ENCODE measurements at places on chromosomes 4 and X. TPM values are rescaled to one million over a fixed set of nuclear protein-coding genes. Genes with fewer than 3 reads are reported as not detected.
A peak's percentile ranks its signal among the peaks of the same experiment; 100 is the strongest.

DNA sequence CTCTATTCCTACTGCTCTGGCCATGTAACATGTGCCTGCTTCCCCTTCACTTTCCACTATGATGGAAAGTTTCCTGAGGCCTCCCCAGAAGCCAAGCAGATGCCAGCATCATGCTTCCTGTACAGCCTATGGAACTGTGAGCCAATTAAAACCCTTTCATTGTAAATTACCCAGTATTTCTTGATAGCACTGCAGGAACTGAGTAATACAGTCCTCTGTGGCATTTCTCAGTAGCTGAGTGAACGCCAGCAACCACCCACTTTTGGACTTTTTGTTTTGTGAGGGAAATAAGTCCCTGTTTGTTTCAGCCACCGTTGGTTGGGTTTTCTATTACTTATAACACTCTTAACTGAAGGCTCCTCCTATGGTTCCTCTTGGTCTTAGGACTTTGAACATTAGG, 104.1 kb downstream of the C4orf51 start:
- no peak for DNase-seq

PGAM4 gene
- total RNA-seq = not detected

HPGDS gene
- not detected for total RNA-seq

TBC1D25 gene
- 9.7 TPM for total RNA-seq

DNA sequence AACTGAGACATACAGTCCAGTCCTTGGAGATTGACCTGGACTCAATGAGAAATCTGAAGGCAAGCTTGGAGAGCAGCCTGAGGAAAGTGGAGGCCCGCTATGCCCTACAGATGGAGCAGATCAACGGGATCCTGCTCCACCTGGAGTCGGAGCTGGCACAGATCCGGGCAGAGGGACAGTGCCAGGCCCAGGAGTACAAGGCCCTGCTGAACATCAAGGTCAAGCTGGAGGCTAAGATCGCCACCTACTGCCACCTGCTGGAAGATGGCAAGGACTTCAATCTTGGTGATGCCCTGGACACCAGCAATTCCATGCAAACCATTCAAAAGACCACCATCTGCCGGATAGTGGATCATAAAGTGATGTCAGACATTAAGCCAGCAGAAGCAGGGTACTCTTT, 20.4 kb upstream of the FRMPD3 start:
- DNase-seq = peak; percentile 29

DNA sequence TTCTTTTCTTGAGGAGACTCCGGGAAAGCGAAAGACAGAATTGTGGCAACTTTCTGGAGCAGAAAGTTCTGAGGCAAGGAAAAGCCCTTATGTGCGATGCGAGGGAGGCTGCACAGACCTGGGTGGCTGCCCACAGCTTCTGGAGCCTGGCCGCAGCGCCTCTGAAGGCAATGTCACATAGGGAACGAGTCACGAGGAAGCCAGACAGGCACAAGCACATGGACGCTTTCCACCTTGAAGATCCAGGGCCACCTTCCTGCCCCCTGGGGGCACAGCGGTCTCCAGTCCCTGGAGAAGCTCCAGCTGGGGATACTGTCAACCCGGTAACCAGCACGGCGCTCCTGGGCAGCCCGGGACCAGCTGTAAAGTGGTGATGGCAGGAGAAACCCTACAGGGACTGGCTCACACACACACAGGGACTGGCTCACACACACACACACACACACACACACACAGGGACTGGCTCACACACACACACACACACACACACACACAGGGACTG, 69.8 kb downstream of the MTNR1A start:
- DNase-seq = peak; percentile 26

GRCh38 chr4:46250997-46251396, 127.1 kb upstream of the GABRG1 start:
- DNase-seq = no peak

- no peak for DNase-seq
Measured at GRCh38 chrX:153824348-153824747, 6.0 kb downstream of the PDZD4 start.

- no peak for DNase-seq
Measured at GRCh38 chr4:116064331-116064730, 950.9 kb upstream of the NDST4 start.

DNA sequence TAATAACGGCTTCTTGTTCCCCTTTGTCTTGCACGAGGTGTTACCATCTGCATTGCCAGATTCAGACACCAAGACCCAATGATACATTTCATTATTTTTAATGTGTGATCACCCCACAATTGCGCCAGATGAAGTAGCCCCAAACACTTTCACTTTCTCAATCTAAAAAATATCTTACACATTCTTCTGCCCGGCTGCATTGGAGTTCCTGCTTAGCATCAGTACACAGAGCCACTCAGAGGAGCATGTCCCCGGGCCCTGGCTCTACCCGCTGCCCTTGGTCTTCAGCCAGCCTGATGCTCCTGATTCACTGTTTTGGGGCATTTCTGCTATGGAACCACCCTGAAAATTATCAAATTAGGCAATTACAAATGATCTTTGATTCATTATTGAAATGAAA, 66.0 kb upstream of the TENM3 start:
- DNase-seq = no peak

ZMAT1 gene
- total RNA-seq = 0.06 TPM

- no peak for DNase-seq
Measured at GRCh38 chr4:140094438-140095420, 59.3 kb downstream of the MAML3 start.

DNA sequence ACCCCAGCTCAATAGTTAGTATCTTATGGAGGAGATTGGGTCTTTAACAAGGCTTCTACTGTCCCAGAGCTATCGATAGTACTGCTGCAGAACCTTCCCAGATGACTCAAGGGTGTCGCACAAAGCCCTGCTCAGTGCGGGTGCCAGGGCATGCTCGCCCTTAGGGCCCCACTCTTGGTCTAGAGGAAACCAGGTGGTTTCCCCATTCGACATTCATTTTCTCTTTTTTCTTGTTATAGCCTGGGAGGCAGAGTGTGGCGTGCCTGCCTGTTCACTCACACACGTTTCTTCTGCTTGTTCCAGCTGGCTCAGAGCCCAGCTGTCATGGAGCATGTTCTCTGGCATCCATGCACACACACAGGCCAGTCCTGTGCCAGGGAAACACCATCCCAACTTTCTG, 144.5 kb downstream of the SMIM20 start:
- DNase-seq = no peak

- DNase-seq = no peak
Measured at GRCh38 chrX:22357621-22358020, 84.9 kb downstream of the CBLL2 start.

DNA sequence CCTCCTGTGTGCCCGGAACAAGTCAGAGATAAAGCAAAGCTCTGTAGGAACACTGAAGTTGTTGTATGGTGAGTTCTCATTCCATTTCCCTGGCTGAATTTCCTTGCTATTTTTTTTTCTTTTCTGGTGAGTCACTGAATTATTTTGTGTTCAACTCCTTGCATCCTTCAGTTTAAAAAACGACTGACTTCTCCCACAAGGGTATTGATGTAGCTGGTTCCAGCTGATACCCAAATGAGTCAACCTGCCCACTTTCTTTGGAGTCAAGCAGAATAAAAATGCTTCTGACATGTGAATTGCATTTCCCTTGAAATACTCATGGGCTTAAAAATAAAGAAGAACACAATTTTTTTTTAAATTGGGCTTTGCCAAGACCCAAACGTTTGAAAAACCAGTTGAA, 85.5 kb downstream of the SHOX start:
- DNase-seq = no peak

- no peak for DNase-seq
Measured at GRCh38 chr4:141933978-141934377, 297.6 kb downstream of the IL15 start.

GRCh38 chr4:27928761-27929540, 1068.3 kb downstream of the STIM2 start:
- no peak for DNase-seq

GRCh38 chr4:103019308-103020124, at the start of gene SLC9B1:
SLC9B1 (minus strand) TSS chr4:103019705; CDS start chr4:102991711, 27,994 bp downstream.
- peak; percentile 93 for DNase-seq

STK32B gene
- total RNA-seq = 0.77 TPM

- no peak for DNase-seq
Measured at GRCh38 chr4:89483833-89484232, 176.2 kb upstream of the GPRIN3 start.

NLRP2B gene
- not detected for total RNA-seq

- DNase-seq = no peak
Measured at GRCh38 chr4:18203966-18204365, 182.4 kb upstream of the LCORL start.

PRR32 gene
- not detected for total RNA-seq

HGFAC gene
- 0.40 TPM for total RNA-seq

H2BW2 gene
- not detected for total RNA-seq

DNA sequence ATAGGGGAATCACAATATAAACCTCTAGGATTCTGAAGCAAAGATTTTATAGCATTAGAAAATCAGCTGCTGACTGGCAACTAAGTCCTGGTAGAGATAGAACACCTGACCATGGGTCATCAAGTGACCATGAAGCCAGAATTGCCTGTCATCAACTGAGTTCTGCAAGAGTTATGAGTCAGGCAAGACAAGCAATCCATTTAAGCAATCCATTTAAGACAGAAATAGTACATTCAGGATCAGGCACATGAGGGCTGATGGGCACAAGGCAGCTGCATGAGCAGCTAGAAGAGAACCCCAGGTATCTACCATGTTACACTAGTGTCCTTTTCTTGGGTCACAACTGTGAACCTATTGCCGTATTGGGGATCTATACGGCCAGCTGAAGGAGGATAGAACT, 98.9 kb downstream of the SPRY1 start:
- peak; percentile 80 for DNase-seq

DNA sequence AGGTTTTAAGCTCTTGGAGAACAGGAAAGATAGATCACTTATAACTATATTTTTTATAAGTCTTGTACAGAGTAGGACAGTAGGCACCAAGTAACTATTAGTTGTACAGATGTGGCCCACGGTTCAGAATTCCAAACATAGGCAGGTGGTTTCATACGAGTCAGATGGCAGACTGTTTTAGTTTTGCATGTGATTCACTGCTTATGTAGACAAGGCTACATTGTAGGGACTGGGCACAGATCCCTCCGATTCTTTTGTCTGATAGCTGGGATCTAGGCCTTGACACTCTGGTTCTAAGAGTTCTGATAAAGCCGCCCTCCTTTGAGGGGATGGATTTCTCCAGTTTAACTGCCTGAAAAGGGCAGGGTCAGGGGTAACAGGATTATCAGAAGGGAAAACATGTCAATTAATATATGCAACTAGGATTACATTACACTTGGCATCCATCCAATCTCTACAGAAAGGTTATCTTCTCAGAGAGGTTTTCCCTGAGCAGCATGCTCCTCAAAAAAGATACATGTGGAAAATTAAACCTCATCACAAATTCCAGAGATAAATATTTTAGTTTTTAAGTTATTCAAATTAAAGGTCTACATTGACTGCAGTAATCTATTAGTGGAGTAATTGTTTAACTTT, 87.8 kb downstream of the SPRY1 start:
- DNase-seq = peak; percentile 7

PPP1R2C gene
- total RNA-seq = not detected

- no peak for DNase-seq
Measured at GRCh38 chrX:43702660-43703059, 46.6 kb downstream of the MAOA start.

NUDT11 gene
- 14.1 TPM for total RNA-seq

- no peak for DNase-seq
Measured at GRCh38 chr4:66568001-66568400, 897.7 kb upstream of the EPHA5 start.

ZNF157 gene
- not detected for total RNA-seq

DNA sequence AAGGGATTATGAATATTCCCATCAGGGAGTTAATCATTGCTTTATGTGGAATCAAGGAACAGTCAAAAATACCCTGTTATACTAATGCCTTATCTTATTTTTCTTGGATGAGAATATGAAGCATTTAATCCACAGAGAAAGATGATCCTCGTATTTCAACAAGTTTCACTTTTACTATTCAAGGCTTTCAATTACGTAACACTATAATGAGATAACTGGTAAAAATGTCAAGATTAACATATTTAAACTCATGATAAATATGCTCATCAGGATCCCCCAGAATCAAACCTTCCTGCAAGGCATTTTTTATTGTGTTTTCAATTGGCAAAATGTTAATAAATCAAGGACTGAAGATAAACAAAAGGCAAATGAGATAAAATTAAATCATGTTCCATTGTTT, 5.1 kb downstream of the ZXDA start:
- DNase-seq = no peak

DRP2 gene
- 3.1 TPM for total RNA-seq

- no peak for DNase-seq
Measured at GRCh38 chrX:117871796-117872195, 244.8 kb downstream of the KLHL13 start.

DNA sequence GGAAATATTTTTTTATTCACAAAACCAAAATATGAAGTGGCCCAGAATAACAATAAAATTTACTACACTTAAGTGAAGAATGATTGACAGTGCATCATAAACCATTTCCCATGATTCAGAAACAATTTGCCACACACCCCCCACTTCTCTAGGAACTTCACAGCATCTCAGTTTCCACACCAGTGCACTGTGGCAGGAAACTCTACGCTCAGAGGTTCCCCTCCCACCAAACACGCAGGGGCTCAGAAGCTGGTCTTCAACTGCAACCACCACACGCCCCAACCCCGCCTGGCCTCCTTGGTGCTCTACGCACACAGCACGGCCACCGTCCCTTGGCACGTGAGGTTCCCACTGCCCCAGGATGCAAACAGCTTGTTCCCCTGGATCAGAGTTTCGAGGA, 63.7 kb downstream of the ZFYVE28 start:
- no peak for DNase-seq

DNA sequence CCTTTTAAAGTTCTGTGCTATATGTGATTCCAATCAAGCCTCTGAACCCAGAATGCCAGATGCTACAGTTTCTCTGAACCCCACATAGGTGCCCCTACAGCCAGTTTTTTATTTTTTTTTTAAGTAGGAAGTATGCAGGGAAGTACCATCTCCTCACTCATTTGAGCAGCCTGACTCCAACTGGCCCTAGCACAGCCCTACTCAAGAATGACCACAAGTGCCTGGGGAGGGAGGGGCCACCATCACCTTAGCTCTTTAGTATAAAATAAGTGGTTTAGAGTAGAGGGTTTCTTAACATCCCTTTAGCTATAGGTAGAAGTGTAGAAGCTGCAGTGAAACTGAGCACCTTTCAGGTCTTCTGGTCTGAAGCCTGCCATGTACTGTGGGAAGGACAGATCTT, 14.4 kb downstream of the MSN start:
- DNase-seq = no peak

GRCh38 chr4:74845834-74846233, 51.5 kb upstream of the BTC start:
- no peak for DNase-seq

GRCh38 chr4:184375027-184375426, 99.3 kb downstream of the IRF2 start:
- DNase-seq = peak; percentile 58

DNA sequence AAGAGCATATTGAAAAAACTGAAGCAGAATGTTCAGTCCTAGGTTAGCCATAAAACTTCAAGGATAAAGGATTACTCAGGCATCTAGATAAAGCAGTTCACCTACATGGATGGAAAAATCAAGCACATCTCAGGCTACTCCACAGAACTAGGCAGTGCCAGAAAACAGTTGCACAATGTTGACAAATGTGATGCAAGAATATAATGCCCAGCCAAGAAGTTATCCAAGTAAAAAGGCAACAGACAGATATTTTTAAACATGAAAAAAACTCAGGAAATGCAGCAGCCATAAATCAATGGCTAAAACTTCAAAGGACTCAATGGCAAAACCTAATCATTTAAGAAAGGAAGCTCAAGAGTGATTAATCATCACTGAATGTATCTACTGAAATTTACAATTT, 456.0 kb upstream of the FAM241A start:
- peak; percentile 10 for DNase-seq

CHST7 gene
- total RNA-seq = 8.8 TPM
